ENCODE measurements at places on chromosomes 5 and 9. TPM values are rescaled to one million over a fixed set of nuclear protein-coding genes. Genes with fewer than 3 reads are reported as not detected.

The SLCO6A1 gene
- not detected for total RNA-seq

DNA sequence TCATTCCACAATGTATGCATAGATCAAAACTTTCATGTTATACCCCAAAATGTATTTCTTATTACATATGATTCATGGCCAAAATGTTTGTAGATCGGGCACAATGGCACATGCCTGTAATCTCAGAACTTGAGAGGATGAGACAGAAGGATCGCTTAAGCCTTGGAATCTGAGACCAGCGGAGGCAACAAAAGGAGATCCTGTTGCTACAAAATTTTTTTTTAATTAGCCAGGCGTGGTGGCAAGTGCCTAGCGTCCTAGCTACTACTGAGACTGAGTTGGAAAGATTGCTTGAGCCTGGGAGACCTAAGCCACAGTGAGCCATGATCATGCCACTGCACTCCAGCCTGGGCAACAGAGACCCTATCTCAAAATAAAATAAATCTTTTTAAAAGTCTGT is 89.9 kb downstream of the MAPKAP1 start:
- no peak for DNase-seq

The PRKACG gene
- total RNA-seq, result not detected

GRCh38 chr9:306907-307306 is 92.2 kb downstream of the DOCK8 start:
- no peak for DNase-seq

Data from esophagus muscularis mucosa (tissue), 4 donors.